ENCODE measurements at places on chromosomes 1 and 21. TPM values are rescaled to one million over a fixed set of nuclear protein-coding genes. Genes with fewer than 3 reads are reported as not detected.

The CBR3 gene
- 9.5 TPM for total RNA-seq

The SPRR2E gene
- not detected for total RNA-seq

The CREB3L4 gene
- total RNA-seq: 12.6 TPM

The ASAP3 gene
- total RNA-seq: 6.8 TPM

The CYYR1 gene
- 0.05 TPM for total RNA-seq

The LENEP gene
- 0.84 TPM for total RNA-seq

The C1QA gene
- not detected for total RNA-seq

The PM20D1 gene
- not detected for total RNA-seq

The OR2L13 gene
- not detected for total RNA-seq

The HRNR gene
- total RNA-seq: not detected

The CADM3 gene
- not detected for total RNA-seq

The MGST3 gene
- 156 TPM for total RNA-seq

The ANKRD34A gene
- total RNA-seq: 1.6 TPM

The GCSAML gene
- total RNA-seq: not detected

The SCYL3 gene
- 8.4 TPM for total RNA-seq

The AIRE gene
- total RNA-seq: not detected

The CSF3R gene
- total RNA-seq: 0.20 TPM

The TOR1AIP1 gene
- 57.7 TPM for total RNA-seq

The SNIP1 gene
- total RNA-seq: 9.1 TPM

The TDRD5 gene
- total RNA-seq: 0.10 TPM

The OR6N1 gene
- total RNA-seq: not detected

The FMO5 gene
- not detected for total RNA-seq

All from NCI-H460 (cell line).